ENCODE measurements at places on chromosomes 11 and 22.

DNA sequence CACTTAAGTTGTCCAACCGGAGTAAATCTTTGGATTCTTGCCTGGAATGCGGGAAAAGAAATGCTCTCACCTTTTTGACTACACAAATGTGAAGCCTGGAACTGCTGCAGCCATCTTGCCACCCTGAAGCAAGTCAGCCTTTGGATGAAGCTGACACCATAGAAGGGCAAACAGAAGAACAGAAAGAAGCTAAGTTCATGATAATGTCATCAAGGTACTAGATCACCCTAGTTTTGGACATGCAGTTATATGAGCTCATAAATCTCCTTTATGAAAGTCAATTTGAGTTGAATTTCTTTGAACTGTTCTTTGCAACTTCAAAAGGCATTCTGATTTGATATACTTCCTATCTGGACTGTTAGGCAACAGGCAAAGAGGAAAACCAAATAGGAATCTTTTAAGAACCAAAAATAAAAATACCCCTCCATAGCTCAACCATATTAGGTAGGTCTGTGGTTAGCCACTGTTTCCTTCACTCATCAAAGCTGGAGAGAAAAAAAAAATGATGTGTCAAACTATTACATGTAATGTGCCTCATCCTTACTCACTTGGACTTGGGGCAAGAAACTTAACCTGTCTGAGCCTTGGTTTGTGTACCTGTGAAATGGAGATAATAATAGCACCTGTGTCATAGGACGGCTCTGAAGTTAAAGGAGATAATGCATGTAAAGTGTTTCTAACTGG, 91.9 kb downstream of the WT1 start:
- no peak for DNase-seq

GRCh38 chr11:2825889-2826678, 59.5 kb downstream of the CDKN1C start:
- peak; percentile 83 for DNase-seq

DNA sequence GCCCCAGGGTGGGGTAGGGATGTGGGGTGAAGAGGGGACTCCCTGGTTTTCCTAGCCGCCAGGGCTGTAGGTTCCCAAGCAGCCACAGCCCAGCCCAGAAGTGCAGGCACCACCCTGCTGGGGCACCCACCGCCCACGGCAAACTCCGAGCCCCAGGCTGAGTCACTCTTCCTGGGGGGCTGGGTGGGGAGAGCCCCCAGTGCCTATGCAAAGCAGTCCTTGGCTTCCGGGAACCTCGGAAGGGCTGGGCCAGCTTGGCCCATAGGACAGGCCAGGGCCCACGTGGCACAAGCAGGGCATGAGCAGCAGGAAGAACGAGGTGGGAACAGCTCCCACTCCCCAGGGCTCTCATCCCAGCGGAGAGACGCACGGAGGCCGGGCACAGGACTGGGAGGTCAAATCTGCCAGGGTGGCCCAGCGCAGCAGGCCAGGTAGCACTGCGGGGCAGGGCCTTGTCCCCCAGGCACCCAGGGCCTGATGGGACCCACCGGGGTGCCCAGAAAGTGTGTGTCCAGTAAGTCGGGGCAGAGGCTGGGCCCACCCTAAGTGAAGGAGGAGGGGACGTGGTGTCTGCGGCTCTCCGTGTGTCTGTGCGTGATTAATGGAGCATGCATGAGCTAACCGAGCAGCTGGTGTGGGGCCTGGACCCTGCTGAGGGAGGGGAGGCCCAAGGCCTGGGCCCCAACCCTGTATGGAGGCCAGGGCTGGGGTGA, 4.6 kb upstream of the IL17REL start:
- DNase-seq = no peak

DNA sequence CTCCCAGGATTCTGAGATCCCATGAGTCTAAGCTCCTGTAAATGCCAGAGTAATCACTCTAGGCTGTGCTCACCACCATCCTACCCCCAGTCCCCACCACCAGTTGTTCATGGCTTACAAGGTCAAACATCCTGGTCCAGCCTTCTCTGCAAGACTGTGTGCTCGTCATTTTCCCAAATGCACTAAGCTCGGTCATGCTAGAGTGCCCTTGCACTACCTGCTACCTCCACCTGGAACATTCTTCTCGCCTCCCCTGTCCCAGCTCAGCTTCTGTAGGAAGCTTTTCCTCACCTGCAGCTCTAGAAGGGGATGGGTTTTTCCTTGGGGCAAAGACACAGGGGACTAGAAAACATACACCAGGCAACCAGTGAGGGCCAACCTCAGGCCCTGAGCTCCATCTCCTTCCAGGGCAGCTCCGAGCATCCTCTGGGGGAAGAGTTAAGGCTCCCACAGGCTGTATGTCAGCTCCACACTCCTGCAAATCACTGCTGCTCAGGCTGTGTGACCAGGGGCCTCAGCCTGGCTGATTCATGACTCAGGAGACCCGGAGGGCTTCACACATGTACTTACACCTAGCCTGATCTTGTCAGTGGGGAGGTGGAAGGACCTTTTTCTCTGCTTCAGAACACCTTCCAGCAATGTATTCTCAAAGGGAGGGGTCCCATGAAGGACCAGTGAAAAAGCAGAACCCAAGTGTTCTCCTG, 37.2 kb upstream of the CSNK2A3 start:
- no peak for DNase-seq

GRCh38 chr11:20668131-20668809, 1.1 kb upstream of the NELL1 start:
- DNase-seq = no peak

DNA sequence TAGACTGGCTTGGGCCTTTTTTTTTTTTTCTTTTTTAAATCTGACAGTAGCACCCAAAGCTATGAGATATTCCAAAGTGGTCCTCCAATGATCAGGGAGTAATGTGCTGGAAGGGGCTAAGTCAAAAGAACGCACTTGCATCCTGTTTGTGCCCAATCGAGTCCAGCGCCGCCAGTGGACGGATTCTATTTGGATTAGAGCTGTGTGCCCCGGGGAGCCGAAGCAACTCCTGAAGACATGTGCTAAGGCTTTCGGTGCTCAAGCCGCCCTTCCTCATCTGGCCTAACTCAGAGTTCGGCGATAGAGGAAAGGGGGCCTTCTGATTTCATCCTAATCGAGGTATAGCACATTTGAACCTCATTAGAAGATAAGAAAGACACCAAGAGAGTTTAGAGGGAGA, 147.8 kb upstream of the NECTIN1 start:
- no peak for DNase-seq

Measured in hematopoietic multipotent progenitor cell treated with erythropoietin and hydrocortisone succinate and interleukin-3 and kit ligand, for 6 days (in vitro differentiated cells).